ENCODE measurements at places on chromosomes 1 and 21.

DNA sequence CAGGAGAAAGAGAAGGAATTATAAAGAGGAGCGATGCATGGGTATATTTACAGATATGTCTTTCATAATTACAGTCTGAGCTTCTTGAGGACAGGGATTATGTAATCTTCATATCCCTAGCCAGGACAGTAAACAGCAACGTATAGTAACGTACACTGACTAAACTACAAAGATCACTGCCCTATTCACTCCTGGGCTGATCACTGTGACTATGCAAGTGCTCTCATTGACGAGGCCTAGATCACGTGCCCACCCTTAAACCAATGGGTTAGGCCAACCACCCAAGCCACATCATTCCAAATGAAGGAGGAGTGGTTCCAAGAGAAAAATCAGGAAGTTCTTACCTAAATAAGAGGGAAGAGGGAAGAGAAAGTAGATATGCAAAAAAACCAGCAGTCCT is 18.5 kb downstream of the PIK3R3 start:
- DNase-seq, result no peak

DNA sequence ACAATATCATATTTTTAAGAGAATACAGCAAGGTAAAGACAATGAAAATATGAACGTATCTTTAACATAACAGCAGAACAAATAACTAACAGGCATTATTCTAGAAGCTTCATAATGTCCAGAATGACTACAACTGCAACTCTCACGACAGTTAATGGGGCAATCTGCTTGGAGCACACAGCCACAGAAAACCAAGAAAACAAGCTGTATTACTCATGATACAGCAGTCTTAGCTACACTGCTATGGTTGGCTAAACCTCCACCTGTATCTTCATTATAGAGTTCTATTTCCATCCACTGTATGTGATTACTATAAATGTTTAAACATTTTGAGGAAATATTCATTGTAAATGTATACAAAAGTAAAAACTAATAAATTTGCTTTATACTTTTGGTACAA is 139.9 kb downstream of the DPYD start:
- DNase-seq, result no peak

GRCh38 chr1:206541236-206541833 is 34.0 kb downstream of the RASSF5 start:
- DNase-seq, result no peak

DNA sequence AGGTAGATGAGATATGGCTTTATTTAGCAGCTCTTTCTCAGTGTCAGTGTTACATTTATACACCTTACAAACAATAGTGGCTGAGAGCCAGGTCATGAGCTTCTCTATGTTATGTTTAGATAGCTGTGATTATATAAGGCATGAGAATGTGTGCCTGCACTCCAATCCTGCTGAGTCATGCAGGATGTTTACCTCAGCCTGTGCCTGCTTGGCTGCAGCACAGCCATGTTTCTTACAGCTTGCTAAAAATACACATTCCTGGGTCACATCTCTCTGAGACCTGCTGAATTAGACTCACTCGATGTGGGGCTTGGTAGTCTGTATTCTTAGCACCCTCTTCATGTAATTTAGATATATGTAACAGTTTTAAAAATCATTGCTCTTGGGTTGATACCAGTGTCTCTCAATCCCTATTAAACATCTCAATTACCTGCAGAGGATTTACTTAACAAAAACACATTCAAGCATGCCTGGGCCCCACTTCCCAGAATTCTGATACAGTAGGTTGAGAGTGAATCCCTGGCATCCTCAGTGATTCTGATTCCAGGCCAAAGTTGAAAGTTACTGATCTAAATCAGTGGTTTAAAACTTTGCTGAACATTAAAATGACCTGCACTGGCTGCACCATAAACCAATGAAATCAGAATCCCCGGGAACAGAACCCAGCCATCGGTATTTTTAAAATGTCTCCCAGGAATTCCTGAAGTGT is 107.5 kb downstream of the GDAP2 start:
- DNase-seq, result no peak

GRCh38 chr1:150192012-150192411 is 42.3 kb downstream of the PLEKHO1 start:
- no peak for DNase-seq

Measured in C1 segment of cervical spinal cord (tissue), 14 donors.